ENCODE measurements at places on chromosomes 1 and 21. TPM values are rescaled to one million over a fixed set of nuclear protein-coding genes. Genes with fewer than 3 reads are reported as not detected.

GRCh38 chr1:21229246-21230000, 52.7 kb upstream of the EIF4G3 start:
- DNase-seq: peak; percentile 51

DNA sequence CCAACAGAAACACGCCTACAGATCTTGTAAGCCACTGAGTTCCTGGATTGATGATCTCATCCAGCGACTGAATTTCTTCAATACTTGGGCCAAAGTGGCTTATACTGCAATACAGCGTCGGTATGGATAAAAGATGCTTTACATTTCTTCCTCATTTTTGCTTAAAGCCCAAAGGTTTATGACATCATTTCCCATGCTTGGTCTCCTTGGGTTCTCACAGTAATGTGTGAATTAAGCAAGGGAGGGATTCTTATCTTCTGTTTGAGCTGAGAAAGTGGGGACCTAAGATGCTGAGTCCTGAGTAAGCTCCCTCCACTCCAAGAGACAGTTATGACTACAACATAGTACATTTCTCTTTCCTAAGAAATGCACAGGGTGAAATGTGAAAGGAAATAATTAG, 39.5 kb downstream of the LBR start:
- DNase-seq: no peak

- DNase-seq: no peak
Measured at GRCh38 chr1:181685211-181685610, 201.9 kb downstream of the CACNA1E start.

- DNase-seq: peak; percentile 50
Measured at GRCh38 chr1:50333595-50333974, 89.7 kb downstream of the DMRTA2 start.

GRCh38 chr1:62299426-62300200, 19.6 kb downstream of the KANK4 start:
- peak; percentile 64 for DNase-seq

DNA sequence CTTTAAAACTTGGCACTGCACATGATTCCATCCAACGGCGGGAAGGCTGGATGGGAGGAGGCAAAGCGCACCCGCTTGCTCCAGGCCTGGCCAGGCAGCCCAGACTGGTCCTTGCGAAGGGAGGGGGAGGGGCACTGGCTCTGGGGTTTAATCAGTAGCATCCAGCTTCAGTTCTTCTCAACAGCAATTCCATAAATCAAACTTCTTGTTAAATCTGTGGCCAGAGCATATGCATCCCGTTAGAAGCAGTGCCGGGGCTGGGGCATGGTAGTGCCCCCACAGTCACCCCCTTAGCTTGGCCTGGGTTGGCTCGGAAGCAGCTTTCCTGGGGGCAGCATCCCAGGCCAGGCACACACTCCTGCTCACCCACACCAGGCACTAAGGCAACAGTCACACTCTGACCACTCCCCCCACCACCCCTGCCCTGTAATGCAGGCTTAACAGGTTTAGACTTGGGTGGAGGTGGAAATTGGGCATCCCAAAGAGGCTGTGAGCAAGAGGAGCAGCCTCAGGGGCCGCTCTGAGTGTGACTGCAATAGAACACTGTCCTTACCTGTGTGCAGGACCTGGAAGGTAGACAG, 94.1 kb upstream of the CASZ1 start:
- DNase-seq: no peak

- no peak for DNase-seq
Measured at GRCh38 chr21:43913928-43914327, 48.9 kb downstream of the AGPAT3 start.

The ARHGEF2 gene
- 555 TPM for total RNA-seq

GRCh38 chr1:48794816-48795215, 18.1 kb upstream of the BEND5 start:
- DNase-seq: peak; percentile 21

The FHAD1 gene
- total RNA-seq: not detected

The GABPB2 gene
- 22.9 TPM for total RNA-seq

- DNase-seq: peak; percentile 81
Measured at GRCh38 chr1:198699167-198700015, 60.6 kb downstream of the PTPRC start.

DNA sequence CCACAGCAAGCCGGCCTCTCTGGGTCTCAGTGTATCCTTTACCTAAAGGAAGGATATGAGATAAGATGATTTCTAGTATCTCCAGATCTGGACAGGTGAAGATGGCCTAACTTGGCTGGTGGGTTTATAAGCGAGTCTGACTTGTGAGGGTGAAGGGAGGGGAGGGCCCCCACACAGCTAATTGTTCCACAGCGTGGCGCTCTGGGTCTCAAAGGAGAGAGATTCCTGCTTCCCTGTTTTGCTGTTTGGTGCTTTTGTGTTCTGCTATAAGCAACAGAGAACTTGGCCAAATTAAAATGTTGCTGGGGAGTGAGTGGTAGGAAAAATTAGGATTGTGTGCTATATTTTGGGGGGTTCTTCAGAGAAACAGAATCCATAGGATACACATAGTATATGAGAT, 28.9 kb upstream of the NLRP3 start:
- no peak for DNase-seq

DNA sequence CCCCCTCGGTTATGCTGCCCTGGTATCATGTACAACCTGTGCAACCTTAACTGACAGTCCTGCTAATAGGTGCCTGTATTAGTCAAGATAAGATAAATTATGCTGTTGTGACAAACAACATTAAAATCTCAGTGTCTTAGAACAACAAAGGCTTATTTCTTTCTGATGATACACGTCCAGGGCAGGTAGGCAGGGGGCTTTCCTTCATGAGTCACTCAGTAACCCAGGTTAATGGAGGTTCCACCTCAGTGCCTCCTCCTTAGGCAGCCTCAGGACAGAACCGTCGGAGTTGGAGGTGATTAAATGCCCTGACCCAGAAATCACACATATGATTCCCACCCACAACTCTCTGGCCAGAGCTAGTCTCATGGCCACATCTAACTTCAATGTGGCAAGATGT, 94.6 kb upstream of the CASZ1 start:
- DNase-seq: no peak

The CENPF gene
- total RNA-seq: 135 TPM

DNA sequence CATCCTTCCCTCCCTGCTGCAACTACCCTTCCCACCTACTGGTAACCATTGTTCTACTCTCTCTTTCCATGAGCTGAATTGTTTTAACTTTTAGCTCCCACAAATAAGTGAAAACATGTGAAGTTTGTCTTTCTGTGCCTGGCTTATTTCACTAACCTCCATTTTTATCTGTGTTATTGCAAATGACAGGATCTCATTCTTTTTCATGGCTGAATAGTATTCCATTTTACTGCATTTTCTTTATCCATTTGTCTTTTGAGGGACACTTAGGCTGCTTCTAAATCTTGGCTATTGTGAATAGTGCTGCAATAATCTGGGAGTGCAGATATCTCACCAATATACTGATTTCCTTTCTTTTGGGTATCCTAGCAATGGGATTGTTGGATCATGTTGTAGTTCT, 80.6 kb downstream of the NOS1AP start:
- DNase-seq: no peak

- DNase-seq: no peak
Measured at GRCh38 chr1:232643251-232643650, 13.3 kb upstream of the SIPA1L2 start.

DNA sequence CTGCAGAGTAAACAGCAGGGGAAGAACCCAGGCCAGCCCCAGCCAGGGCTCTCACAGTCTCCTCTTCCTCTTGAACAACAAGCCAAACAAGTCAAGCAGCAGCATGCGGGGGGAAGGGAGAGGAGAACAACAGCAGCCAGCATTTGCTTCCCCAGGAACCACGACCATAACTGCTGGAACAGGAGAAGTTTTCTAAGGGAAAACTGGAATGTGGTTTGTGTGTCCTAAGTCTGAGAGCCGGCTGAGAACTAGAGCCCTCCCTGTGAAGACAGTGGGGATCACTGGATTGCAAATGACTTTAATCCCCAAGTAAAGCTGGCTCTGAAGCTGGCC, 48.2 kb downstream of the COQ8A start:
- DNase-seq: no peak

GRCh38 chr21:17736072-17736471, 83.1 kb downstream of the C21orf91 start:
- DNase-seq: no peak

GRCh38 chr21:42019101-42019605, 9.0 kb upstream of the ZBTB21 start:
- DNase-seq: no peak

Data from MCF 10A (cell line).